WERI-Rb-1 (cell line): ENCODE measurements at places on chromosomes 13 and 19.

DNA sequence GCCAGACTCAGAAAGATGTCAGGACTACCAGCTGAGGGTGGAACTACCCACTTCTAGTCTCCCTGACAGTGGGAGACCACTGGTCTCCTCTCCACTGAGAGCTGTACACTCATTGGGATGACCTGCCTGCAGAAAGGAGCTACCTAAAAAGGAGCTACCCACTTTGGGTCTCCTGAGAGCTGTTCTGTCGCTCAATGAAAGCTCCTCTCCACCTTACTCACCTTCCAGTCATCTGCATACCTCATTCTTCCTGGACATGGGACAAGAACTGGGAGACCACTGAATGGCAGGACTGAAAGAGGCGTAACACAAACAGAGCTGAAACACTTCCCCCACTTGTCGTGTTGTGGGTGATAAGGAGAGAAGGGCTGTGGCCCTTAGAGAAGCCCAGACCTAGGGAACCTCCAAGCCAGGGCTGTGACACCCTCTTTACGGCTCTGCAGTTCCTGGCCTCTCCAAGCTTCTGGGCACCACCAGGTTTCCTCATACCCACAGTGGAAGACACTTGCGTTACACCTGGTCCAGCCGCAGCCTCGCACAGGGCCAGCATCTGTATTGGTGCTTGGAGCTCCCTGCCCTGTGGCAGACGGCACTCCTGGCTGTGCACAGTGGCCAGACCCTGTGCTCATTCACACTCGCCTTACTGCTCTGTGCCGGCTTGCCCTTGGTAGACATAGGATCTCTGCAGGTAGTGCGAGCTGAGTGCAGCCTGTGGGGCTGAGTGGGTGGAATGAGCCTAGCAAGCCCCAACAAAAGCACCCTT, 54.9 kb upstream of the SLITRK6 start:
- DNase-seq, result no peak

- no peak for DNase-seq
Measured at GRCh38 chr19:32363632-32364031, 18.2 kb downstream of the ZNF507 start.

DNA sequence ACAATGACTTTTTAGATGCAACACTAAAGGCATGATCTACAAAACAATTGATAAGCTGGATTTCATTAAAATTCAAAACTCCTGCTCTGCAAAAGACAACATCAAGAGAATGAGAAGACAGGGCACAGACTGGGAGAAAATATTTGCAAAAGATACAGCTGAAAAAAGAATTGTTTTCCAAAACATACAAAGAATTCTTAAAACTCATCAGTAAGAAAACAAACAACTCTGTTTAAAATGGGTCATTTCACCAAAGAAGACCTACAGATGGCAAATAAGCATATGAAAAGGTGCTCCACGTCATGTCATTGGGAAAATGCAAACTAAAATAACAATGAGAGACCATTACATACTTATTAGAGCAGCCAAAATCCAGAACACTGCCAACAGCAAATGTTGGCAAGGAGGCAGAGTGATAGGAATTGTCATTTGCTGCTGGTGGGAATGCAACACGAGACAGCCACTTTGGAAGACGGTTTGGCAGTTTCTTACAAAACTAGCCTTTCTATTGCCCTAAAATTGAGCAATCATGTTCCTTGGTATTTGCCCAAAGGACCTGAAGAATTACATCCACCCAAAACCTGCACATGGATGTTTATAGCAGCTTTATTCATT, 39.2 kb downstream of the FLT1 start:
- no peak for DNase-seq

GRCh38 chr19:18373407-18373891, 12.5 kb upstream of the GDF15 start:
- no peak for DNase-seq

DNA sequence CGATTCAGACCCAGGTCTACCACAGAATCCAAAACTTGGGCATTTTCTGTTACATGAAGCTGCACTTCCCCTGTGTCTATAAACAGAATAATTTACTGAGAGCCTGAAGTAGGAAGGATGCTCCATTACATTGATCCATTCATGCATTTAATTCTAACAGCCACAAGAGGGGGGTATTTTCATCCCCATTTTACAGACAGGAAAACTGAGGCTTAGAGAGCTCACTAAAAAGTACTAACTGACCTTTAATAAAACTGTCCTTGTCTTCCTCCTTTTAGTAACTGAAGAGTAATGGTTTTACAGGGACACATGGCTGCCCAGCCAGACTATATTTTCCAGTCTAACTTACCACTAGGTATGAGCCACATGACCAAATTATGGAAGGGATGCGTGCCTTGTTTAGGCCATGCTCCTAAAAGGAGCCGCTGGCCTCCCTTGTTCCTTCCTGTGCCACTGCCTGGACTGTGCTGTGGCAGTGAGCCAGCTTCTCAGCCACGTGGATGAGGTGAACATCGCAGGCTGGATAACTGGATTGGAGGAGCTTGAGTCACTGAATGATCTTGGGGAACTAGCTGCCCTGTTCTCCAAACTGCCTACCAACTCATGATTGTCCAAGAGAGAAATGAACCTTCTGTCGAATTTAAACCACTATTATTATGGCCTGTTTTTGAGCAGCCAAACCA, 108.3 kb downstream of the DOCK9 start:
- DNase-seq, result no peak

GRCh38 chr13:25687471-25688225, 315.9 kb downstream of the ATP8A2 start:
- no peak for DNase-seq

- DNase-seq, result no peak
Measured at GRCh38 chr13:47136504-47136941, 239.7 kb upstream of the HTR2A start.

DNA sequence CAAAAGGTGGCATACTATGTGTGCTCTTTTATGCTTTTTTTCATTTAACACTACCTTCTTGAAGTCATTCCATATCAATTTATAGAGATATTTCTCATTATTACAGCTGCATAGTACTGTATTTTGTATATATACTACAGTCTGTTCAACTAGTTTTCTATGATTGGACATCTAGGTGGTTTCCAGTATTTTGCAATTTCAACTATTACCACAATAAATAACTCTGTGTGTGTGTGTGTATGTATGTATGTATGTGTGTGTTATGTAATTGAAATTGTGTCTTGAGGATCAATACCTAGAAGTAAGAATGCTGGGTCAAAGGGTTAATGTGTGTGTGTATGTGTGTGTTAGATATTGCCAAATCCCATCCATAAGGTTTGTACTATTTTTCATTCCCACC, 7.0 kb downstream of the LPAR6 start:
- no peak for DNase-seq

- peak; percentile 23 for DNase-seq
Measured at GRCh38 chr19:38649305-38650171, 2.1 kb downstream of the ACTN4 start.

- DNase-seq, result no peak
Measured at GRCh38 chr19:41758846-41759245, 3.5 kb downstream of the CEACAM6 start.
